ENCODE measurements at places on chromosomes 16 and 17. TPM values are rescaled to one million over a fixed set of nuclear protein-coding genes. Genes with fewer than 3 reads are reported as not detected.

Gene DPEP3
- not detected for total RNA-seq

Gene GCGR
- total RNA-seq, result not detected

Gene WFDC1
- not detected for total RNA-seq

Gene PMP22
- total RNA-seq, result not detected

Gene KRTAP2-2
- total RNA-seq, result not detected

Gene ADAD2
- total RNA-seq, result not detected

All from A673 (cell line).